NCI-H1417 (cell line): ENCODE measurements at places on chromosomes 6 and 20.
A peak's percentile ranks its signal among the peaks of the same experiment; 100 is the strongest.

DNA sequence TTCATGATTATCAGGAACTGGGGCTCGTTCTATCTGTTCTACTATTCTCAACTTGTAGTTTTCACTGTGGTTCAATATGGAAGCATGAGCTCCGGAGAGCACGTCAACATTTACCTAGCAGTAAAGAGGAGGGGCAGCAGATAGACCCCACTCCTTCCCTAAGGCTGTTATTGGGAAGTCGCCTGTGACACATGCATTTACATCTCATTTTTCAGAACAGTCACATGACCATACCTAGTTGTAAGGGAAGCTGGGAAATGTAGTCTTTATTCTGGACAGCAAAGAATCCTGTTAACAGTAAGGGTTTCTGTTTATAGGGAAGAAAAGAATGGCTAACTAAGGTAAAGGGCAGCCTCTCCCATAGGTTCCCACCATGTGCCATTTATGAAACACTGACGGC is 158.3 kb downstream of the ZFP64 start:
- no peak for DNase-seq

DNA sequence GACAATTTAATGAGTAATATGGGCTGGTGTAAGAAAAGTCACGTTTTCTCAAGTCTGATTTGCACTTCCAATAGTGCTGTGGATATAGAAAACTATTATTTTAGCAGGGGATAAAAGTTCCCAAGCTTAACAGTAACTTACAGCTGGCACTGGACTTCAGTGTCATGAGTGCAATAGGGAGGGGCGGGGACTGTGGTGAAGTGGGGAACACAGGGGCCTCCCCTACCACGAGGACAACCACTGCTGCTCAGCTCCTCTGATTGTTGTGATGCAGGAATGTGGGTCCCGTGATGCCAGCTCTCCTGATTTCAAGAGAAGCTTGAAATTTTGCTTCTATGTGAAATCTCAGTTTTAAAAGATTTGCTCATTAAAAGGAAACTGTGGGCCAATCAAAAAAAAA is 24.0 kb downstream of the SLC13A3 start:
- DNase-seq = no peak

DNA sequence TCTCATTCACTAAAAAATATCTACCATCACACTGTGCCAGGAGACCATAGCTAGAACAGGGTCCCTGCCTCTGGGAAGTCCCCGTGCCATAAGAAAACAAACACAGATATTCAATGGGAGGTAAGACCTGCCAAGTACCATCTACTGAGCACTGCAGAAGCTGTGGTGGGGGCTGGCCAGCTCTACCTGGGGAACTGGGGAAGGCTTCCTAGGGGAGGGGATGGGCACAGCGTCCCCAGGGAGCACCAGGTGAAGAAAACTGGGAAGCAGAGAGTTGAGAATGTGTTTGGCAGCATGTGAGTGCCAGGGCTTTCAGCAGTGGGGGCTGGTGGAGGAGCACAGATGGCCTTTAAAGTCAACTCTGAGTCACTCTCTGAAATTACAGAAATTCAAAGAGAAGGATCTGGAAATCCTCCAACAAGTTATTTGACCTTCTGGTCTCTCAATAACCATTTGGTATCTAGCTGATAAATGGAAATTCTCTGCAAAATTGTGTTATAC is 85.2 kb downstream of the SHLD1 start:
- peak; percentile 30 for DNase-seq

GRCh38 chr6:140871911-140872310 is 1260.8 kb upstream of the GJE1 start:
- no peak for DNase-seq

- no peak for DNase-seq
Measured at GRCh38 chr6:31585491-31585890, 586 bp upstream of the LST1 start.

DNA sequence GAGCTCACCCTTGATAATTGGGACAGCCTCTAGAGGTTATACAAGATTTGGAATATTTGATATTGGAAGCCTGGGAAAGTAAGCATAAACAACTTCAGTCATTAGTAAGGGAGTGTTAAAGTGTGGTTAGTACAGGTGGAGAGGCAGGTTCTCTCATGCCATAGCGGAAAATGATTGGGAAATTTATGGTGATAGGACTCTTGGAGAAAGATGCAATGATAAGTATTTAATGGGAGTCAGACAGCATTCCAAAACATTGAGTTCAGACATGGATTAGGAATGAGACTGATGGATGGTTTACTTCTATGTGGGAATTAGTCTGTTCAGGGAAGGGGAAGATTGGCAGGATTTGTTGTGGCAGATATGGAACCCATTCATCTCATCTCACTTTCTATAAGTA is 152.7 kb downstream of the MCHR2 start:
- DNase-seq = no peak

DNA sequence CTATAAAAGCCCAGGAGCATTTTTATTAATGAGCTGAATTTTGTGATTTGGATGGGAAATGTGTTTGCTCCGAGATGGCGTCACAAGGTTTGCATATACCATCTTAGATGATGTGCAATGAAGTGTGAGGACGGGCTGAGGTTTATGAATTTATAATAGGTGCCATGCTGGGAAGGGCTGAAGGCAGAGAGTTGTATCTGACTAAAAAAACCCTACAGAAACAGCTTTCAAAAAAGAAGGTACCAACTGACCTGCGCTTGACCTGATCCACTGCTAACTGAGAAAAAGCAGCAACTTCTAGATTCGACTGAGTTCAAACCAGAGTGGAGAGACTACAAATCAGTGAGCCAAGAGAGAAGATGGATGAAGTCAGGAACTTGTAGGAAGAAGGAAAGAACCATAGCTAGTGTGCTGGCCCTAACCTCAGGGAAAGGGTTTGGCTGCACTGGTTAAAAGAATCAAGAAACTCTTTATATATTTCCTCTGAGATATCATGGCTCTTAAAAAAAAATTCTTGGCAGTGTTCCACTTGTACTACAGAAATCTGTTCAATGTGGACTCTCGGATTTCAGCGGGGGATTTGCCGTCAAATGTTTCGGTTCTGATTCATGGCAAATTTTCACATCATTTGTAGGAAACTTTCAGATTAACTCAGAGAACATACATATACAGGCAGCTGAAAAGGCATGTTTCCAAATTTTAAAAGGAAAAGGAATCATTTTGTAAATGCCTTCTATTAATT is 56.5 kb upstream of the HDGFL1 start:
- no peak for DNase-seq

- no peak for DNase-seq
Measured at GRCh38 chr6:76615395-76615794, 542.9 kb upstream of the IMPG1 start.

DNA sequence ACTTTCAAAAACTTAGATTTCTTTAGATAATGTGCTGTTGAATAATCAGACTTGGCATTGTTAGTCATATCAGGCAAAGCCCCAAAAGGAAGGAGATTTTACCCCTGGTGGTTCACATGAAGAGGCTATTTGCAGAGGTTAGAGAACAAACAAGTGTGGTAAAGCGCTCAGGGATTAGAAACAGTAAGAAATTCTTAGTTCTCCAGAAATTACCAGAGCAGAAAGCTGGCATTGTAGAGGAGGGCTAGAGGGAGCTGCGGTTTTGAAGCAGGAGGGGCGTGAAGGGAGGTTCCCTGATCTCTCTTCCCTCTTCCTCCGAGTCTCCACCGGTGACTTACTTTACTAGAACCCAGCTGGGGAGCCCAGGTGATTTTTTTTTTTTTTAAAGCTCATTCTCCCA is 10.2 kb downstream of the MYO6 start:
- no peak for DNase-seq

DNA sequence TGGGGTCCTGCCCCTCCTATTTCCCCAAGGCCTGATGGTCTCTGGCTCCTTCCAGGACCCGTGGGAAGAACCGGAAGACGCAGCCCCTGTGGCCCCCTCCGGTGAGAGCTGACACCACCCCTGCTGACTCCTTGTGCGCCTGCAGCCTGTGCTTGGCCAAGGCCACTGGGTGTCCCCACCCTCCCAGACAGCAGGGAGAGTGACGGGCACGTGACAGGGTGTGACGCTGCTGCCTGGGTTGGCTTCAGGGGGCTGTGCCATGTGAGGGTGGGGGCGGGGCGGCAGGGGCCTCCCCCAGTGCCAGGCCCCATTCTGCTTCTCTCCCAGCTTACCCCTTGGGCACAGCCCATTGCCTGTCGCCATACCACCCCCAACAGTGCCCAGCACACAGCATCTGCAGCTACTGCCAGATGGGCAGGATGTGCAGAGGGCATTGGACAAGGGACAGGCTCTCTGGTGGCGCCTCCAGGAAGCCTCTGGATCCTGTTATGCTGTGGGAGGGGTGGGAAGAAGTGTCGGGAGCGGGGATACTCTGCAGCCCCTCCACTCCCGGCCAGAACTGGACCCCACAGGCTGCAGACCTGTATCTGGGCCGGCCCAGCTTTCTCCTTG is 2.9 kb downstream of the BIRC7 start:
- no peak for DNase-seq

DNA sequence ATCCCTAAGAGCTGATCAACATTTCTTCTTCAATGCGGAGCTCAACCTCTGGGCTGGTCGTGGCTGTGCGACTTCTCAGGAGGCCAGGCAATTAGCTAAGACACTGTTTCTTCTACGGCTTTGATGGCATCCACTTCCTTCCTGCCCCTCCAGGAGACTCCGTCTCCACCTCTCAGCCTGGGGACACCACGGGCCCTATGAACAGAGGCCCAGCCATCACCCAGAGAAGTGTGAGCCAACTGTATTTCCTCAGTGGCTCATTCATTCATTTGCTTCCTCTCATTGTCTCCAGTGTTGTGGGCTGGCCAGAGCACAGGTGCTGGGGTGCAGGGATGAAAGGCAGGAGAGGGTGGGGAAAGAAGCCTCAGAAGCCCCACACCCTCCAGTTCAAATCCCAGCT is 51.8 kb upstream of the APCDD1L start:
- no peak for DNase-seq

GRCh38 chr20:60107621-60108390 is 149.6 kb downstream of the CDH26 start:
- no peak for DNase-seq

DNA sequence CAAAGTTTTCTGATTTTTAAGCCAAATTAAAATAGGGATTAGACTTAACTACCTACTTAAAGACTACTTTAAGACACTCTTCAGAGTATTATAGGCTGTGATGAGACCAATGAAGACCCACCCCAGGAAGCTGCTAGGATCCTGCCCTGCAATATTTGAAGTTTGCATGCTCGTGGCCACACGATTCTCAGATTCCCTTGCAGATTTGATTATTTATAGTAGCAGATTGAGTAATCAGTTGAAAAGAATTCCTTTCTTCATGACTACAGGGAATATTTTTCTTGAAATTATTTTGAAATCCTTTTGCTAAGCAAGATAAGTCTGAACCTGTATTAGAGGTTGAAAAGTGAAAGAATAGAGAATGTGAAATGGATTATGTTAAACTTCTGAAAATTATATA is 122.3 kb downstream of the B3GAT2 start:
- no peak for DNase-seq

- DNase-seq = no peak
Measured at GRCh38 chr6:116528780-116529179, 16.7 kb downstream of the TRAPPC3L start.

DNA sequence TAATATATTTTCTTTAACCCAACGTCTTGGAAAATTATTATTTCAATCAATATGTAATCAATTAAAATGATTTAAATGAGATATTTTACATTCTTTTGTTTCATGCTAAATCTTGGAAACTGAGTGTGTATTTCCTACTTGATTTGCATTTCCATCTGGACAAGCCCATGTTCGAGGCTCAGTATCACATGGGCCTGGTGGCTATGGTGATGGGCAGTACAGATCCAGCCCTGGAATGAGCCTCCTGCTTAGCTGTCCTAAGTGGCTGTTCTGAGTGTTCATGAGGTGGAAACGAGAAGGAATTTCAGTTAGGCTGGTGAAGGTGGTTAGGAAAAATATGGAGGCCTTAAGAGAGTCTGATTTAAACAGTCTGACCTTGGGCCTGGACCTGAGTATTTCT is 73.0 kb upstream of the ATXN1 start:
- DNase-seq = no peak

DNA sequence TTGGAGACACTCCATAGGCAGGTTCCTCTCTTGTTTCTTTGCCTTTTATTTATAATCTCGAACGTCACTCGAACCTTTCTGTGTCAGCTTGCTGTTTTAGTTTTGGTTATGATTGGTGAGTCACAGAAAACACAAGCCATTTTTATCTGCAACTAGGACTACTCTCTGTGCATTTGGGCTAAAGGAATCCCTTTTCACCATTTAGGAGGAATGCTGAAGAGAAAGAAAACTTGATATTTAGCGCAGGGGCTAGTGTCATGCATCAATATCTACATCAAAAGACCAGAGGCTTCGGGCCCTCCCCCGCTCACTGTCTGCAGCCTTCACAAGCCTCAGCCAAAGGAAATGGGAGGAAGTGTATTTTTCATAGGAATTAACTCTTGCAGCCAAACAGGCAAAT is 507.8 kb upstream of the CITED2 start:
- DNase-seq = peak; percentile 49

DNA sequence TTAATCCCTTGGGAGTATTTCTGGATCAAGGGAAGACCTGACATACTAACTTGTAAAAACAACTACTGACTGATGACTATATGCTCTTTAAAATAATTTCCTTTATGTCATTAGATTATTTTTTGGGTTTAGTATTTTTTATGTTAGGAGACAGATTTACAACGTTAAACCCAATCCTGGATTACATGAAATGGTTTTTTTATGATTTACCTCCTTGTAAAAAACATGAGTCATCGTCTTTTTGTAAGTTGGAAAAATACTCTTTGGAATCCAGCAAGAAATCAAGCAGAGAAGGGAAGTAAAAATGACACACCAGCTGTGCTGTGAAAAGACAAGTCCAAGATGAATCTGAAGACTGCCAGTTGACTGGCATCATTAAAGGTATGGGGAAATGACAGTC is 6.7 kb downstream of the STK4 start:
- no peak for DNase-seq

DNA sequence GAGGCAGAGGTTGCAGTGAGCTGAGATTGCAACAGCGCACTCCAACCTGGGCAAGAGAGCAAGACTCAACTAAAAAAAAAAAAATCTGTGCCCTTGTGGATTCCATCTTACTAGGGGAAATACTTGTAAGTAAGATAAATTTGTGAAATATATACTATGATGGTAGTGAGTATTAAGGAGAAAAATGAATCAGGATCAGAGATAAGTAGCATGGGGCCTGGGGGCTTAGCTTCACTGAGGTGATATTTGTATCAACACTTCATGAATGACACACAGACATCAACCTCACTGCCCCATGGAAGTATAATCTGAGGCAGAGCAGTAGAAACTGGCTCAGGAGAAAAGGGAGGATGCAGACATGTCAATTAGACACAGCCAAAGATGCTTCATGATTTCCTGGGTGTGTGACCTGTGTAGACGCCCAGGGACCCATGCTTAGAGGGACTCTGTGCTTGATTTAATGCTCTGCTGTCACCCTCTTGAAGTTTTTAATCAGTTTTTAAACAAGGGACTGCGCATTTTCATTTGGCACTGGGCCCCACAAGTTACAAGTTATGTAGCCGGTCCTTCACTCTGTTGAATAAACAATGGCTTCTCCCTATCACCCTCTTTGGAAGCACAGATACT is 41.9 kb downstream of the PCNA start:
- DNase-seq = no peak

GRCh38 chr20:1323256-1323655 is 5.7 kb downstream of the SDCBP2 start:
- DNase-seq = no peak

GRCh38 chr6:2988426-2989331 is 11.0 kb upstream of the NQO2 start:
- peak; percentile 89 for DNase-seq
